Peyer's patch (tissue), 4 donors: ENCODE measurements at places on chromosomes 4 and X. TPM values are rescaled to one million over a fixed set of nuclear protein-coding genes. Genes with fewer than 3 reads are reported as not detected.

- H3K36me3 ChIP-seq, result no peaks in the 10 kb centered on the region
- H3K27me3 ChIP-seq, result no peaks in the 10 kb centered on the region
- no peak overlapping the region for H3K27ac ChIP-seq
- no peak overlapping the region for H3K4me3 ChIP-seq
- no peak for DNase-seq
Observed at GRCh38 chrX:44952329-44953027, 79.5 kb downstream of the KDM6A start.

DNA sequence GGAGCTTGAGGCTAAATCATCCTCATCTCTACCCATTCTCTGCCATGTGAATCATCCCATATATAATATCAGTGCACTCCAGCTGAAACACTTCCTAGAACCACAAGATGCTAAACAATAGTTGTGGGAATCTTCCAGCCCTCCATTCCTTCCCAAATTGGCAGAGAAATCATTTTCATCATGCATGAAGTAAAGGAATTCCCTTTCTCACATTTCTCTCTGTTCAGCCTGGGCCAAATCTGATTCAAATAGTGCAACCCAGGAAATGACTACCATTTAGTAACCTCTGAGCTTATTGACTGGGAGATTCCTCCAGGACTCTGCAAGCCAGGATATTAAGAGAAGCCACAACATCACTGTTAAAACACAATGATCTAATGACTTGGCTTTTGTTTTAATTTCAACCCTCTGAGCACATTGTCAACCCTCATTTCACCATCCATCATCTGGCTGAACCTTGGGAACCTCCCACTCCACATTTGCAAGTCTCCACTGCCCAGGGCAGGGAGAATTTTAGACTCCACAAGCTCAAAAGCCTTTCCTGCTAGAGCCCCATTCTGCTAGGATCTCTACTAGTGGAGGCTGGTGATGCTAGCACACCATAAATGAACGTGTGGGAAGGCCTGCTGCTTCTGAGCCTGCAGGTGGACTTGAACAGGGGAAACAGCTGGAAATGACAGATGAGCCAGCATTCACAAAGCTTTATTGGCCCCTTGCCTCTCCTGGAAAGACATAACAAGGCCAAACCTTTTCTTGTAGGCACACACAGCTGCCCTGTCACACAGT, 133.9 kb downstream of the TET2 start:
- no peak overlapping the region for H3K27ac ChIP-seq
- H3K4me1 ChIP-seq, result no peaks in the 10 kb centered on the region
- H3K36me3 ChIP-seq, result peaks cover 14% of the 10 kb centered on the region
- H3K4me3 ChIP-seq, result no peak overlapping the region

Gene HTN3
- total RNA-seq, result not detected

DNA sequence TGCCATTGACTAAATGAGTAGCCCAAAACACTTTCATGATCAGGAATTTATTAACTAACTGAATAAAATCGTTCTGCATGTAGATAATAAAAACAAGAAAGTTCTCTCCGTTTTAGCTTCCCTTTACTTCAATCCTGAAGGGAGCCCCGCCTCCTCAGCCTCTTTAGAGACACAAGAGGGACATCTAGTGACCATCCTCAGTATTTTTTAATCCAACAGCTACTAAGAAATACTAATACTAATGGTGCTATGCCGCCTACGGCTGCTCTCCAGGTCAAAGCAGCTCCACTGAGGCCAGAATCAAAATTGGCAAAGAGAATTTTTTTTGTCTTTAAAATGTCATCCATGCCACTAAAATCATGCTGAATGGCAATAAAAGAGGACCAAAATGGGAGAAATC, 3.2 kb upstream of the PCDH19 start:
- no peaks in the 10 kb centered on the region for H3K4me1 ChIP-seq
- no peaks in the 10 kb centered on the region for H3K36me3 ChIP-seq
- no peaks in the 10 kb centered on the region for H3K27me3 ChIP-seq
- DNase-seq, result no peak
- H3K4me3 ChIP-seq, result no peak overlapping the region
- no peak overlapping the region for H3K27ac ChIP-seq

Gene CCDC120
- 24.5 TPM for total RNA-seq

DNA sequence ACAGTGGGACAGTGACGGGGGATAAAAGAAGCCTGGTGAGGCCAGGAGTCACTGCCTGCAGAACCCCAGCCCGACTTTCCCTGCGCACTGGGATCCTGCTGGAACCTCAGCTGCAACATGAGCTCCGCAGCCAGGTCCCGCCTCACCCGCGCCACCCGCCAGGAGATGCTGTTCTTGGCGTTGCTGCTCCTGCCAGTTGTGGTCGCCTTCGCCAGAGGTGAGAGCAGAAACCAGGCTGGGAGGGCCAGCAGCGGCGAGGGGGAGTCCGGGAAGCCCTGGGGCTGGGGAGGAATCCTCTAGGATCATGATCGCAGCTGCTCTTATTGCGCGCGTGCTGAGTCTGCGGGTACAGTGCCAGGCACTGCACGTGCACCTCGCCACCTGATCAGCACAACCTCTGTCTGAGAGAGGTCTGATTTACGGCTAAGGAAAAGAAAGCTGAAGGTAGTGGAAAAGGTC, at the start of gene PF4V1:
PF4V1 (plus strand) TSS at position 51 of the 459 bp plus-strand sequence; CDS start at position 118, 67 bp downstream.
- H3K27me3 ChIP-seq, result no peaks in the 10 kb centered on the region
- H3K27ac ChIP-seq, result no peak within 1 kb of the TSS
- peak; percentile 50 for DNase-seq
- no peaks in the 10 kb centered on the region for H3K36me3 ChIP-seq
- H3K4me3 ChIP-seq, result peak within 1 kb of the TSS; percentile 24

GRCh38 chrX:113058634-113059033, 218.0 kb upstream of the AMOT start:
- no peaks in the 10 kb centered on the region for H3K27me3 ChIP-seq
- no peak for DNase-seq
- H3K4me1 ChIP-seq, result no peaks in the 10 kb centered on the region
- no peaks in the 10 kb centered on the region for H3K36me3 ChIP-seq
- no peak overlapping the region for H3K27ac ChIP-seq

- no peaks in the 10 kb centered on the region for H3K4me1 ChIP-seq
- H3K4me3 ChIP-seq, result no peak overlapping the region
- H3K27ac ChIP-seq, result no peak overlapping the region
- H3K36me3 ChIP-seq, result no peaks in the 10 kb centered on the region
- DNase-seq, result no peak
- H3K27me3 ChIP-seq, result no peaks in the 10 kb centered on the region
Observed at GRCh38 chr4:130336585-130337217, 1240.7 kb downstream of the C4orf33 start.

DNA sequence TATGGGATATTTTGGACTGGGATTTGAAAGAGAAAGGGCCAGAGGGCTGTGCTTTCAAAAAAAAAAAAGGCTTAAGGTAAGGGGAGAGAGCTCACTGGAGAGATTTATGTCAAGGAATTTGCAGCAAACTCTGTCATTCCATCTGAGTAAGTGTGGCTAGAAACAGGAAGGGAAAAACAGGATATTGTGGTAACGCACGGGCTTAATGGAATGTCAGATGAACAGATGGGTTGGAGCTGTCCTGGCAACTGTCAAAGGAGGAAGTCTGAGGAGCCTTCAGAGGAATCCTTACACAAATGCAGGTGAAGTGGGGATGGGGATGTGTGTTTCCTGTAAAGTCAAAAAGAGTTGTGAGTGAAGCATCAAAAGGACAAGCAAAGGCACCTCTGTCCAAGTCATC, 15.1 kb upstream of the NKX3-2 start:
- no peaks in the 10 kb centered on the region for H3K27me3 ChIP-seq
- H3K27ac ChIP-seq, result no peak overlapping the region
- no peak for DNase-seq
- no peaks in the 10 kb centered on the region for H3K4me1 ChIP-seq

DNA sequence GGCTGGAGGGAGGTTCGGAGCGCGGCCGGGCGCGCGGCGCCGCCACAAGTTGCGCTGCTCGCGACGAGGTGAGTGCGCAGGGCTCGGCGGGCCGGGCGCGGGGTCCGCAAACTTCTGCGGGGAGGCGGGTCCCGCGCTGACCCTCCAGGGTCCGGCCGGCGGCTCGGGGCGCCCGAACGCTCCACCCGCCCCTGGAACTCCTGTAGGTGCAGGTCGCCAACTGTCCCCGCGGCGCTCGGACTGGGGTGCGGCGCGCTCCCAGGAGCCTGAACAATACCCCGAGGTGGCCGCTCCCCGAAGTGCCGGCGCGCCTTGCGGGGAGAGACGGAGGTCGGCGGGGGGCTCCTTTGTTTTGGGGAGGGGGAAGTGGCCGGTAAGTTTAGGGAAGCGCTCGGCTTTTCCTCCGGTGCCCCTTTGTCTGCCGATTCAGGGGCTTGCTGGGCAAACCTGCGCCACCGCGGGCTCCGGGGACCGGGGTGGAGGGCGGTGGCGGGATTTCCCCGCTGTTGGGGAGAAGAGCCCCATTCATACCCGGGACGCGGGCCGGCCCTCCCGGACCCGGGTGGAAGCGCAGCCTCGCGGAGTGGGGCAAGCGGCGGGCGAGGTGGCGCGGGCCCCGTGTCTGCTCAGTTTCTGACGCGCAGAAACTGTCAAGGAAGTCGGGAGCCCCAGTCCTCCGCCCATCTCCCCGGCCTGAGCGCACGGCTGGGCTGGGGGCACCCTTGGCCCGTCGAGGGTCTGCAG, 694 bp downstream of the TBL1X start:
- H3K4me1 ChIP-seq, result no peaks in the 10 kb centered on the region
- no peaks in the 10 kb centered on the region for H3K27me3 ChIP-seq
- no peaks in the 10 kb centered on the region for H3K36me3 ChIP-seq
- H3K27ac ChIP-seq, result peak overlapping the region; percentile 36

GRCh38 chrX:74242484-74243138, 61.4 kb upstream of the ZCCHC13 start:
- no peaks in the 10 kb centered on the region for H3K36me3 ChIP-seq
- H3K4me1 ChIP-seq, result no peaks in the 10 kb centered on the region
- no peak overlapping the region for H3K4me3 ChIP-seq

GRCh38 chr4:128863312-128864075, 54.0 kb downstream of the JADE1 start:
- peak; percentile 51 for DNase-seq
- no peaks in the 10 kb centered on the region for H3K4me1 ChIP-seq
- H3K27ac ChIP-seq, result no peak overlapping the region
- H3K36me3 ChIP-seq, result peaks cover 39% of the 10 kb centered on the region

- no peak for DNase-seq
- H3K36me3 ChIP-seq, result no peaks in the 10 kb centered on the region
- H3K4me1 ChIP-seq, result no peaks in the 10 kb centered on the region
- peak overlapping the region; percentile 48 for H3K27ac ChIP-seq
- H3K4me3 ChIP-seq, result no peak overlapping the region
- no peaks in the 10 kb centered on the region for H3K27me3 ChIP-seq
Observed at GRCh38 chr4:38056011-38056685, 96.0 kb downstream of the PTTG2 start.

DNA sequence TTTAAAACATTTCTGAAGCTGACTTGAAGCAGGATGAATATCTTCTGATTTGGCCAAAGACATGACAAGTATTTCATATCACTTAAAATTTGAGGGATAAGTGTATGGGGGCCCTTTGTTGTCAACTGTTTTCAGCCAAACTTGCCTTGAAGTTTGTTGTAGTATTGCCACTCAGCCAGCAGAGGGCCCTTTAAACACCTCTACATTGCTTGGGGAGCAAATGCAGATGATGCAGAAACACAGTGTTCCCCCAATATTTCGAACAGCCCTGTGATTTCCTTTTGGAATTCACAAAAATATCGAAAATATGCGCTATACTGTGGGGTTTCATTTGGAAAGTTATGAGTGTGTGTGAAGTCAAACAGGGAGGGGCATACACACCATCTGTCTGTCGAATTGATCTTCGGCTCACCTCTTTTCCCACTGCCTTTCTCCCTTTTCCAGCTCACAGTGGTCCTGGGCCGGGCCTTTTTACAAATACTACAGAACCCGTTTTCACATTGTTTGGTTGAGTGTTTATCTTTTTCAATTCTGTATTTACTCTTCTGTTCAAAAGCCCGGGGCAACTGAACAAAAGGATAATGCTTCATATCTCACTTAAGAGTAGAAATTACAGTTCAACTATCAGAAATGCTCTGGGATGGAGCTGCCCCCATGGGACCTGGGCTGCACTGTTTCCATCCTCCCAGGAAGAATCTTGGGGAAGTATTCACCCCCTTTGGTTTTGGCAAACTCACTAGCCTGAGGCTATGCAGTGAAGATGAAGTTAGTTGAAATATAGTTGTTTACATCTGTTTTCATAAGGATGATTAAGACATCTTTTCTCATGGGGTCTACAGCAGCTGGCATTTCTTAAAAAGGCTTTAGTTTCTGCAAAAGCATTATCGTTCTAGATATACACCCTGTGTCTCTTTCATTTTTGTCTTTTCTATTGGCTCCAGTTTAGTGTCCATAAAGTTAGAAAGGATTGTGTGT, 137.6 kb downstream of the EGF start:
- peak; percentile 77 for DNase-seq
- H3K4me1 ChIP-seq, result no peaks in the 10 kb centered on the region
- no peak overlapping the region for H3K4me3 ChIP-seq
- H3K36me3 ChIP-seq, result no peaks in the 10 kb centered on the region
- H3K27me3 ChIP-seq, result no peaks in the 10 kb centered on the region

Gene MBTPS2
- total RNA-seq, result 5.0 TPM

DNA sequence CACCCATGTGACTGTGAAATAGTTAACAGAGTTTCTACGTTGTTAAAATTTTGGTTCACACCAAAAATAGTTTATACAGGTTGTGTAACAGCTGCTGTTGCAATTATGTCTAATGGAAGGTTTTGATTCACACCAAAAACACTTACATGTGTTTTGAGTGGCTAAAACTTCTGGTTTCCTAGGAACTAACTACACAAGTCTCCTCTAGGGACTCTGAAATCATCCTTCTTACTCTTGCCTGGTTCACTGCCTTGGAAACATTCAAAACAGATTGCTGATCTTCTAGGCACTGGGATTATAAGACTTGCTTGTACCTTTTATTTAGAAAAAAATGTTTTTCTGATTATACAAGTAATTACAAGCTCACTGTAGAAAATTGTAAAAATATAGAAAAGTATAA, 14.9 kb upstream of the MORC4 start:
- H3K27ac ChIP-seq, result no peak overlapping the region
- no peaks in the 10 kb centered on the region for H3K36me3 ChIP-seq
- no peaks in the 10 kb centered on the region for H3K4me1 ChIP-seq
- H3K4me3 ChIP-seq, result no peak overlapping the region

GRCh38 chrX:74613370-74614092, 893 bp downstream of the RLIM start:
- no peaks in the 10 kb centered on the region for H3K27me3 ChIP-seq
- H3K4me1 ChIP-seq, result no peaks in the 10 kb centered on the region
- H3K27ac ChIP-seq, result peak overlapping the region; percentile 94
- peak overlapping the region; percentile 83 for H3K4me3 ChIP-seq
- DNase-seq, result peak; percentile 48
- H3K36me3 ChIP-seq, result no peaks in the 10 kb centered on the region

DNA sequence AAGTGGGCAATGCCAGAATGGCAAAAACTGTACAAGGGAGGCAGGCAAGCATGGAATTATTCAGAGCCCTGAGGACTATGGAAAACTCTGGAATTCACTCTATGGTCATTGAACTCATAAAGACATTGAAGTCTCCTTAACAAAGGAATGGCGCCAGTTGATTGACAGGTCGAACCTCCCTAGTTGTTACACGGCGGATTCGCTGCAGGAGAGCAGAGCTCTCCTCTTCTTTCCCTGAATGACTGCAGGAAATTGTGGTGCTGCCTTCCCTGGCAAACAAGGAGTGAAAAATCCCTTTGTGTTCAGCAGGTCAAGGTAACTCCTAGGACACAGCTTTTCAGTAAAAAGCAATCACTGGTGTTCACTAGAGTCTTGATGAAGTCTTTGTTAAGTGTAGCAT, 732.8 kb upstream of the FRG1 start:
- H3K27ac ChIP-seq, result no peak overlapping the region
- H3K36me3 ChIP-seq, result no peaks in the 10 kb centered on the region
- H3K4me1 ChIP-seq, result no peaks in the 10 kb centered on the region
- DNase-seq, result no peak
- H3K27me3 ChIP-seq, result no peaks in the 10 kb centered on the region
